ENCODE measurements at places on chromosomes 1 and 21.
A peak's percentile ranks its signal among the peaks of the same experiment; 100 is the strongest.

GRCh38 chr1:12276225-12276624, 46.4 kb downstream of the VPS13D start:
- DNase-seq, result peak; percentile 24

DNA sequence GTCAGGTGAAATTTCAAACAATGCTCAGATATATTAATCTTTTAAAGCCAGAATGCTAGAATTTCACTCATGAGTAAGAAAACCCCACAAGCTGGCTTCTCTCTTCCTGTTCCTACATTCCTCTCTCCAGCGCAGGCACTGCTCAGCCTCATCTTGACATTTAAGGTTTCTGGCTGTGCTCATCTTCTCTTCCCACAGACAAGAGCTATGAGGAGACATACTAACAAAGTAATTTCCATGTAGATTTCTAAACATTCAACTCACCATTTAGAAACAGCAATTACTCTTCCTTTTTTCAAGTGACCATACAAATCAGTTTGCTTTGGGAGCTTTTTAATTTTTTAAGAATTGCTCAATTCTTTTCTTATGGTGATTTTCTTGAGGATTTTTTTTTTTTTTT, 7.8 kb upstream of the LRRC8D start:
- DNase-seq, result peak; percentile 16

DNA sequence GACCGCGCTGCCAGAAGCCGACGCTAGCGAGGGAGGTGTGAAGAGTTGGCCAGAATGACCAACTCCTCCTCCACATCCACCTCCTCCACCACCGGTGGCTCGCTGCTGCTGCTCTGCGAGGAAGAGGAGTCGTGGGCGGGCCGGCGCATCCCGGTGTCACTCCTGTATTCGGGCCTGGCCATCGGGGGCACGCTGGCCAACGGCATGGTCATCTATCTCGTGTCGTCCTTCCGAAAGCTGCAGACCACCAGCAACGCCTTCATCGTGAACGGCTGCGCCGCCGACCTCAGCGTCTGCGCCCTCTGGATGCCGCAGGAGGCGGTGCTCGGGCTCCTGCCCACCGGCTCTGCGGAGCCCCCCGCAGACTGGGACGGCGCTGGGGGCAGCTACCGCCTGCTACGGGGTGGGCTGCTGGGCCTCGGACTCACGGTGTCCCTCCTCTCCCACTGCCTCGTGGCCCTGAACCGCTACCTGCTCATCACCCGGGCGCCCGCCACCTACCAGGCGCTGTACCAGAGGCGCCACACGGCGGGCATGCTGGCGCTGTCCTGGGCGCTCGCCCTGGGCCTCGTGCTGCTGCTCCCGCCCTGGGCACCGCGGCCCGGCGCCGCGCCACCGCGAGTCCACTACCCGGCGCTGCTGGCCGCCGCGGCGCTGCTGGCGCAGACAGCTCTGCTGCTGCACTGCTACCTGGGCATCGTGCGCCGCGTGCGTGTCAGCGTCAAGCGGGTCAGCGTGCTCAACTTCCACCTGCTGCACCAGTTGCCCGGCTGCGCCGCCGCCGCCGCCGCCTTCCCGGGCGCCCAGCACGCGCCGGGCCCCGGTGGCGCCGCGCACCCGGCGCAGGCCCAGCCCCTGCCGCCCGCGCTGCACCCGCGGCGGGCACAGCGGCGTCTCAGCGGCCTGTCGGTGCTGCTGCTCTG, 1.2 kb downstream of the GPR88 start:
- peak; percentile 58 for DNase-seq

GRCh38 chr1:33288976-33289857, 31.7 kb downstream of the A3GALT2 start:
- no peak for DNase-seq

DNA sequence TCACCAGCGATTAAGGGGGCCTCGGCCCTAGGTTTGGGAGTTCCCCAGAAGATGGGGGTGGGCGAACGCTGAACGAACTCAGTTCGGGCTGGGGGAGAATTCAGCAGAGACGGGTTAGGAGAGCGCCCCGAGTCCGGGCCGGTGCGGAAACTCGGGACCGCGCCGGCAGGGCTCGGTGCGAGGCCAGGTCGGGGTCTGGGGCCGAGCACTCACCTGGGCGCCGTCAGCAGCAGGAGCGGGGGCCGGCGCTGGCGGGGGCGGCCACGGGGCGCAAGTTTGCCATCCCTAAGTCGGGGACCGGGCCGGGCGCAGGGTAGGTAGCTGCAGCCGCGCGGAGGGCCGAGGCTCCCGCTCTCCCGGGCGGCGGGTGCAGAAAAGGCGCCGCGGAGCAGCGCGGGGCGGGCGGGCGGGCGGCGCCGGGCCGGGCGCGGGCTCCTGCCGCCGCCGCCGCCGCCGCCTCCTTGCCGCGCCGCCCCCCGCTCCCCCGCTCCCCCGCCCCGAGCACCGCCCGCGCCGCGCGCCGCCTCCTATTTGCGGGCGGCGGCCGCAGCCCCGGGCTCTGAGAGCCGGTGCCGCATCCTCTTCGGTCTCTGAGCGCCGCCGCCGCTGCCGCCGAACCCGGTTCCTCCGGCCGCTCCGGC, 349 bp downstream of the ADGRB2 start:
- no peak for DNase-seq

- DNase-seq, result no peak
These were observed 364.8 kb upstream of the ESRRG start for GRCh38 chr1:217088011-217088410.

GRCh38 chr1:168408884-168409283, 128.2 kb downstream of the TBX19 start:
- peak; percentile 26 for DNase-seq

GRCh38 chr1:78437396-78437795, 53.4 kb upstream of the PTGFR start:
- DNase-seq, result no peak

GRCh38 chr1:56190806-56191365, 388.5 kb downstream of the PLPP3 start:
- DNase-seq, result no peak

GRCh38 chr1:77541162-77541545, 141.3 kb downstream of the ZZZ3 start:
- DNase-seq, result no peak

DNA sequence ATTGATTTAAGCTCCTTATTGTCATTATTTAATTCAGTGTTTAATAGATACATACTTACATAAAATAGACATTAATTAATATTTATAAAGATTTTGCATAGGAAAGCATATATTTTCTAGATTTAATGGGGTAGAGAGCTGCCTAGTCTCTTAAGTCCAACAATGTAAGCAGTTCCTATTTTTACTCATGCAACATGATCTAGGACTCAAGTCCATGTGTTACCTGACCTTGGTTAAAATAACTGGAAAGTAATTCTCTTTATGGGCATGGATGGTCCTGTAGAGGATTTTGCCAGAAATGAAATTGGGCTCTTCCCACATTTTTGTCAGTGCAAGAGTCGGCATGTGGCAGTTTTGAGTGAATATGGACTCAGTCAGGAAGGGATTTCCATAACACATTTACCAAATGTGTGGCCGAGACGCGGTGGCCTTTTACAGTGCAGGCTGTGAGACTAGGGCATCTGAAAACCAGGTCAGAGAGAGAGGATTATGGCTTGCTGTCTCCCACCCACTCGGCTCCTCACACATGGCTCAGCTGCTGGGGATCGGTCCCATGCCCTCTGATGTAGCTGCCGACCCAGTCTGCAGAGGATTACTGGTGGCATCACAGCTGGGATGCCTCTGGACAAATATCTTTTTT, 6.2 kb upstream of the KIF1B start:
- no peak for DNase-seq

- no peak for DNase-seq
These were observed 76.7 kb downstream of the TRIM11 start for GRCh38 chr1:228329887-228330286.

- peak; percentile 72 for DNase-seq
These were observed 169.3 kb downstream of the ST6GALNAC5 start for GRCh38 chr1:77036560-77036959.

GRCh38 chr1:59138402-59138801, 158.5 kb upstream of the FGGY start:
- DNase-seq, result peak; percentile 22

DNA sequence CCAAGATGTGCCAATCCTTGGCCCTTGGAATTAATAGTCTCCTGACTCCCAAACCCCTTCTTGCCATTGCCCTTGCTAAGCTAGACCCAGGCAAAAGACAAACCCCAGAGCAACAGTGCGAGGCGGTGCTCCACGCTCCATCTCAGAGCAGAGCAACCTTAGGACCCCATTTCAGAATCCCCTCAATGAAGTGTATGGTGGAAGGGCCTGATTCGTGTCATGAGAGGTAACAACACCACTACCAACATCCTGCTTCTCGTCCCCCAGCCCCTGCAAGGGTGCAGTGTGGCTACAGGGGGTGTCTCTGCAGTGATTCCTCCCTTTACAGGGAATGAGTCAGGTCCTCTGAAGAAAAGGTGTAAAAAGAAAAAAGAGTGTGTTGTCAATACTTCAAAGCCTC, 103.9 kb upstream of the IRF2BP2 start:
- no peak for DNase-seq

GRCh38 chr1:41498391-41498790, 13.9 kb upstream of the EDN2 start:
- no peak for DNase-seq

DNA sequence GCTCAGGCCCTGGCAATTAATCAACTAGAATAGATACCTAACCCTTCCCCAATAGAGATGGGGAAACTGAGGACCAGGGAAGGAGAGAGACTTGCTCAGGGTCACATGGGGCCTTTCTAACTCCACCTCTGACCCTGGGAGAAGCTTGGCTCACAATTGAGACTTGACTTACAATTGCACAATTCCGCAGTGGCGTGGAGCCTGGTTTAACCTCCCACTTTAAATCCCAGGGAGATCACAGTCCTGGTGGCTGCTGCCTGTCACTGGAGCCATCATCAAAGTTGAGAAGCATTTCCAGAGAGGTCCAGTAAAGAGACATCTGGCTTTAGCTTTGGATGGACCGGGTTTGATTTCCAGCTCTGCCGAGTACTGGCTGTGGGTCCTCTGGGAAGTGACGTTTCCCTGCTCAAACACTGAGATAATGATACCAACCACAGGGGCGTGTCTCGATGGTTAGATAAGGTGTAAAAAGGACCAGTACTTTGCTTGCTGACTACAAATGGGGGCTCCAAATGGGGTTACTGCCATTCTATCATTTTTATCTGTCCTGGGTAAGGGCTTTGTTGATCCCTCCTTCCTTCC, 39.3 kb downstream of the TRIM62 start:
- DNase-seq, result peak; percentile 62

DNA sequence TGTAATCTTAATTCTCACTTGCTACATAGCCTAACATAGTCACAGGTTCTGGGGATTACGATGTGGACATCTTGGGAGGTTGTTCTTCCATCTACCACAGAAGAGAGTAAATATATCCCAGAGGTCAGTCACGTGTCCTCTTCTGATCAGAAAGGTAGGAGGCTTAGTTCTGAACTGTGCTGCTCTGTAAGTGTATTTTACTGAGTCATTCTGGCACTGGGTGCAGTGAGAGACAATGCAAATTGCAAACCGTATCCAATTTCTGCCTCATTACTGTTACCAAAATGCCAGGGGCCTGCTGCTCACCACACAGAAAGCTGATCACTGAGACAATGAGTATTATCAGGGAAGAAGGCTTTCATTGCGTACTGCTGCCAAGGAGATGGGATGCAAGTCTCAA, 104.0 kb downstream of the GABPA start:
- DNase-seq, result no peak

GRCh38 chr1:147502760-147503159, 38.5 kb upstream of the BCL9 start:
- no peak for DNase-seq

- DNase-seq, result peak; percentile 93
These were observed at the start of gene PRDX6 for GRCh38 chr1:173477286-173478093. Gene PRDX6 (plus strand): TSS chr1:173477335. CDS start chr1:173477398, 63 bp downstream.

GRCh38 chr21:32437729-32438128, 25.2 kb downstream of the EVA1C start:
- peak; percentile 70 for DNase-seq

All from hematopoietic multipotent progenitor cell treated with erythropoietin and hydrocortisone succinate and interleukin-3 and kit ligand, for 6 days (in vitro differentiated cells).